Lung (tissue), 17 donors: ENCODE measurements at places on chromosomes 1 and 21. TPM values are rescaled to one million over a fixed set of nuclear protein-coding genes. Genes with fewer than 3 reads are reported as not detected.

The RIPK4 gene
- total RNA-seq = 21.6 TPM

The CCDC181 gene
- total RNA-seq = 4.8 TPM

The PODN gene
- 12.9 TPM for total RNA-seq

DNA sequence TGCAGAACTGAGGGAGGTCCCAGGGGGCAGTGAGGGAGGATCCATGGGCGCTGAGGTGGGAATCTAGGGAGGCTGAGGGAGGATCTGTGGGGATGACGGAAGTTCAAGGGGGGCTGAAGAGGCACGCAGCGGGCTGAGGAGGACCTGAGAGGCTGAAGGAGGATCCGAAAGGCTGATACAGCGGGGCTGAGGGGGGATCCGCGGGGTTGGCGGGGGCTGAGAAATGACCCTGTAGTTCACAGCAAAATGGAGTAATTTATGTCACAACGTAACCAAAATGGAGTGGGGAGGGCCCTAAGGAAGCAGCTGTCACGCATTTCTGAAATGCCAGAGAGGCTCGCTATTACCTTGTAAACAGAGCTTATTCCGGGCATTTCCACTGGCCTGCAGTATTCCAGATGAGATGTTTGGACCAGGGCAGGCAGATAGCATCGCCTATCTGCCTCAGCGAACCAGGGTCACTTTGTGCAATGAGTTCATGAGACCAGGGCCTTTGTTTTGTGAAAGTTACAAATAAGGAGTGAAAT, 926 bp upstream of the MRPL55 start:
- DNase-seq = no peak
